ENCODE measurements at places on chromosomes 4 and X.

GRCh38 chrX:10157543-10157942, 768 bp downstream of the CLCN4 start:
- DNase-seq: no peak

- DNase-seq: no peak
Measured at GRCh38 chr4:26611885-26612284, 28.0 kb downstream of the TBC1D19 start.

- no peak for DNase-seq
Measured at GRCh38 chr4:74056858-74057562, 18.5 kb upstream of the CXCL3 start.

DNA sequence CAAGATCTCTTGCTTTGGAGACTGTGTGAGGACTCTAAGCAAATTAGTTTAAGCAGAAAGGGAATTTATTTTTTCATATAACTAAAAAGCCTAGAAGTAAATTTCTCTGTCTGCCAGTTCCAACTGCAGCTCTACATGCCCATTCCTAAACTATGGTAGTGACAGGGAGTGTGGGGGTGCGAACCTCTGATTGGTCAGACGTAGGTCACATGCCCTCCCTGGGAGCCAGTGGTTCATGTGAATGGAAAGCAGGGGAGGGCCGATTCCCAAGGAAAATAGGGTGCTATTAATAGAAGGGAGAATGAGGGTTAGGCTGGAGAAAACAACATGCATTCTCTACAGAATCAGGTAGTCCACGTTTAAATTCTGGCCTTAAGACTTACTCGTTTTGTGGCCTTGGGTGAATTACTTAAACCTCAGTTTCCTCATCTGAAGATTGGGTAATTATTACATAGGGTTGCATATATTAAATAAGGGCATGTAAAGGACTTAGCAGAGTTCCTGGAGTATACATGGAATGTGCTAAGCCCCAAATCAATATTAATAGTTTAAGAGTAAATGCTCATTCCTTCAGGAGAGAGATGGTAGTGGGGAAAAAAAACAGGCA, 7.2 kb downstream of the RAB33B start:
- no peak for DNase-seq

GRCh38 chr4:108834835-108835384, 72.1 kb upstream of the ETNPPL start:
- DNase-seq: no peak

DNA sequence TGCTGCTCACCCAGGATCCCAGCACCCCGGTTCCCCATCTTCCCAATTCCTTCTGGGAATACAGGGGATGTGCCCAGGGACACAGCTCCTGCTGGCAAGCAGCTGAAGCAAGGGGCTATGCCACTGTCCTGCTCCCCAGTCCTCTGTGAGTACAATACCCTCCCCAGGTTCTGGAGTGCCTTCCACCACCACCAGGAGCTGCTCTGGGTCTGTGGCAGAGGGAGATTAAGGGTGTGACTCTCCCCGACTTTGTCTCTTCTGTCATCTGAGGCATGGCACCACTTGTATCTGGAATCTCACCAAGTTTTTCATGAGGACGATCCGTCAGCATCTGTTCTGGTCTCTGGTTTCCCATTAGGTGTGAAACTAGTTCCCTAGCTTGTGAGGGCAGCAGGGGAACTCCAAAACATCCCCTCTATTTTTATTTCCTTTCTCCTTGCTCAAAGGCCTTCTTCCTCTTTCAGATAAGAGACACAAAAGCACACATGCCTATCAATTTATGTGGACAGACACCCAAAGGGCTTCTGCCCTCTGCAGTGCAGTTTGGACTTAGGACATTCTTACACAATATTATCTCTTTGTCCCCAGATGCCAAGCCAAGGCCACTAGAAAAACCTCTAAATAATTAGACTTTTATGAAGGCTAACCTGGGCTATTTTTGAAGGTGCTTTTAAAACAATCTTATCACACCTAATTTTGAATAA, 26.8 kb downstream of the MGST2 start:
- DNase-seq: no peak

DNA sequence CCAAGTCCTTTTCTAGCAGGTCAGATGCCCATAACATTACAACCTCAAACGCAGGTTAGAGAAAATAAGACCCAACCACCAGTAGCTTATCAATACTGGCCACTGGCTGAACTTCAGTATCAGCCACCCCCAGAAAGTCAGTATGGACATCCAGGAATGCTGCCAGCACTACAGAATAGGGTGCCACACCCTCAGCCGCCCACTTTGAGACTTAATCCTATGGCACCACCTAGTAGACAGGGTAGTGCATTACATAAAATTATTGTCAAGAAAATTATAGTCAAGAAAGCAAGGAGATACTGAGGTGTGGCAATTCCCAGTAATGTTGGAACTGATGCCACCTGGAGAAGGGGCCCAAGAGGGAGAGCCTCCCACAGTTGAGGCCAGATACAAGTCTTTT, 19.9 kb upstream of the TRIM61 start:
- no peak for DNase-seq

DNA sequence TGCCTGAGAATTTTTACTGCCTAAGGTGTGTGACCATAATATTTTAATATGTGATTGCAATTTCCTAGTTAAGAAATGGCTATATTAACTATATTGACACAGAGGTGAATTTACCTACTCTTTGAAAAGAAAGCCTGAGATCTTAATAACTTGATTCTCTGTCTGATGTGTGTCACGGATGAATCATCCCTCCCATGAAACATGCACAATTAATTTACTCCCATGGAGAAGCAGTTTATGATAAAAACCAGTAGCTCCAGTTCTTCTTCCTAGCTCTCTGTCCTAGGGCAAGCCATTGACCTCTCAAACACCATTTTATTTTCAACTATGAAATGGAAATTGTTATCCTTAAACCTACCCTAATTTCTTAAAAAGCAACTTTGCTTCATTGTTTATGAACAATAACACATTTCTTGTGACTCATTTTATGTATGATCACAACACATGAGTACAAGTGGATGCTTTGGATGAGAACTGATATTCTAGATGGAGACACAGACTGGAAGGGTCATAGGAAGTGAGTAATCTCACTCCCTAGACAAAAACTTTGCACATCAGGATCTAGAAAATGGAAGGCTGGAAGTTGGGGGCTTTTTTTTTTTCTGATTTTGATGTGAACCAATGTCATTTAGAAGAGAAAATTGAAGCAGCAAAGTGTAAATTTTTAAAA, 438.3 kb downstream of the GPAT3 start:
- DNase-seq: no peak

DNA sequence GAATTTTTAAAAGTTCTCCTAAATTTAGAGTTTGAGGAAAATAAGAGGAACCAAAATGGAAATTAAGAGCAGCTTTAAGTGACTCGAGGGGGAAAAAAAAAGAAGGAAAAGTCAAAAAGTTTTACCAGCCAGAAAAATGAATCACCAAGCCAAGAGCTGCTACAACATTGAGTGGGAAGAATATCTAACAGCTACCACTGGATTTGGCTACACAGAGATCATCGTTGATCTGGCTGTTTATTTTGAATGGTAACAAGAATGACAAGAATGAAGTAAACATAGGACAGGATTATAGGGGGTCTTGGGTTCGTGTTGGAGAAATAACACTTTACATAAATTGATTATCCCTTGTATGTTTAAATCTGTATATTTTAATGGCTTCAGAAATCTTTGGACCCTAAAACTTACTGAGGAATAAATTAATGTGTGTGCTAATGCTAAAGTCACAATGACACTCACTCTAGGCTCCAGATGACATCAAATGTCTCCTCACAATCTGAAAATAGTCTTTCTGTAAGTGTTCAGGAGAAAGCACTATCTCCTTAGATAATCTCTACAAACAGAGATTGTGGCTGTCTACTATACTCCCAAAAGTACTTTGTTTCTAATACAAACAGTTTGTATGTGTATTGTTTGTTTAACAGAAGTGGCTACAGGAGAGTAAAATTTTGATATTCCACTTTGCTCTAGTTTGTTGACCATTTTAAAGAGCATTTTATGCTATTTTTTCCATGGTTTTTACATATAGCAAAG, 3.1 kb upstream of the CSN3 start:
- DNase-seq: no peak

GRCh38 chrX:44085209-44085608, 112.0 kb upstream of the NDP start:
- no peak for DNase-seq

- DNase-seq: no peak
Measured at GRCh38 chrX:138519296-138519695, 192.2 kb downstream of the FGF13 start.

- DNase-seq: no peak
Measured at GRCh38 chrX:73916931-73917667, 354.1 kb downstream of the CHIC1 start.

DNA sequence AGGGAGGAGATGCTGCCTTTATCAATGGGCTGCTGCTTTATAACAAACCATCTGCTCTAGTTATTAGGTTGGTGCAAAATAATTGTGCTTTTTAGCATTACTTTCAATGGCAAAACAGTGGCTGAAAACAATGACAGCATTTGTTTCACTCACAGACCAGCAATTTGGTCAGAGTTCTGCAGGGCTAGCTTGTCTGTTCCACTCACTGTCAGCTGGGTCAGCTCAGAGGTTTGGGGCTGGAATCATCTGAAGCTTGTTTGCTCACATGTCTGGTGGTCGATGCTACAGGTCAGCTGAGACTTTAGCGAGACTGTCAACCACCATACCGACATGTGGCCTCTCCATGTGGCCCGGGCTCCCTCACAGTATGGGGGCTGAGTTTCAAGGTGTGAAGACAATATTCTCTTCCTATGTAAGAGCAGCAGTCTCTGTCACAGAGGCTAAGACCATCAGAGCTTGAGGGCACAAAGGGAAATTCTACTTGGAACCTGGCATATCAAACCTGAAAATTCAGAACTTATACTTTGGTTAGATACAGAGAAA, 81.3 kb upstream of the LIMCH1 start:
- DNase-seq: no peak

- DNase-seq: no peak
Measured at GRCh38 chrX:124518885-124519284, 172.5 kb downstream of the SH2D1A start.

- no peak for DNase-seq
Measured at GRCh38 chr4:57370691-57371090, 260.5 kb upstream of the IGFBP7 start.

- no peak for DNase-seq
Measured at GRCh38 chr4:68257719-68258118, 12.2 kb upstream of the TMPRSS11B start.

DNA sequence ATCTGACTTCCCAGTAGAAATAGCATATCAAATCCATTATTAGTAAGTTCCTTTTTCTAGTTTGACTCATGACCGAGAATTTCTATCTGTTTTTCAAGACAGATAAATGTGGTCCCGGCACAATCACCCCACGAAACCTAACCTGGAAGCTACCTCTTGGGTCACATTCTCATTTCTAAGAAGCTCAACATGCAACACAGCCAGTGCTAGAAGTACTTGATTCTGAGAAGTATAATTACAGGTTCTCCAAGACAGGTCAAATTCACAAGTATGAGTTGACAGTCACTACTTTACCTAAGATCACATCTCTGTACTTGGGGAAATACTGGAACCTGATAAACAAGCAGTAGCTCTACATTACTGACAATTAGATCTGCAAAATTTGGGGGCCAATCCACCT, 54.0 kb upstream of the PLAC1 start:
- DNase-seq: no peak

- no peak for DNase-seq
Measured at GRCh38 chr4:159757499-159757898, 654.6 kb downstream of the RAPGEF2 start.

GRCh38 chrX:132712350-132712749, 223.5 kb upstream of the MBNL3 start:
- no peak for DNase-seq

Measured in activated naive CD8-positive, alpha-beta T cell treated with anti-CD3 and anti-CD28 coated beads for 36 hours (primary cell).